BE2C (cell line): ENCODE measurements at places on chromosomes 6 and 20.

DNA sequence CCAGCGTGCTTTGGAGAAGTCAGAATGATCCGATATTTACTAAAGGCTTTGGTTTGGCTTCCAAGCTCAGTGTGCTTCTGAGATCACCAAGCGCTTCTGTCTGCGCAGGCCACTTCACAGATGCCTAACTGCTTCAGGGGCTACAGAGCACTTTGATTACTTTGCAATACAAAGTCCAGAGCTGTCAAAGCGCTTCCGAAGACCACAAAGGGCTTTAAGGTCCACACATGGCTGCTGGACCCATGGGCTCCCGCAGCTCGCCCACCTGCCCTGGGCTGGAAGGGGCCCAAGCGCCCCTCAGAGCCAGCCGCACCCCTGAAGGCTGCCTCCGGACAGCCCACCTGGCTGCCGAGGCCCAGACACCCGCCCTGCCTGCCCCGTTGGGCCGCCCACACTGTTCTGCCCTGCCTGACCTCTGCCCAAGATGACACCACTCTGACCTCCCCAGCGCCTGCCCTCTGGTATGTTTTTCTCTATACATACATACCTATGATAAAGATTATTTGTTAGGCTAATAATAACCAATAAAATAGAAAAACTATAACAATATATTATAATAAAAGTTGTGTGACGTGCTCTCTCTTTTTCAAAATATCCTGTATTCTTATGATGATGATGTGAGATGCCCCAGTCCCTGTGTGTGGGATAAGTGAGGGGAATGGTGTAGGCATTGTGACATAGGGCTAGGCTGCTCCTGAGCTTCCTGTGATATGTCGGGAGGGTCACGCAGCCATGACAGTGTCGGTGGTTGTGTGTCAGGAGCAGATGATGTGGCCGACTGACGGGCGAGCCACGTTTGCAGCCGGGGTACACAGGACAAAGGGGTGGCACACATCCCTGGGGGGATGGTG, 22.6 kb downstream of the DYNLT1 start:
- DNase-seq, result peak; percentile 43

DNA sequence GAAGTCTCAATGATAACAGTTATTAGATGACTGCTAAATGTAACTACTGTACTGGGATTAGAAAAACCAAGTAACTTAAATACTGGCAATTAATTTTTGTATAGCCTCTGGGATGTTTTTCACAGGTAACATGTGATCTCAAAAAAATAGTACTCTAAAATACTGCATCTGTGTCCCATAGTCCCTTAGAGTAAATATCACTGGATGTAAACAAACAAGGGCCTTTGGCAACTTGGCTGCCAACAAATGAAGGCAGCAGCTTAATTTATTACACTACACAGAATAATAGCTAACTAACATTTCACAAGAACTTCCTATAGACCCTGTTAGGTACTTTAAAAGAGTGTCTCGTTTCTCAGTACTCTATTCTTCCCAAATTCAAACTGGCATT, 14.0 kb downstream of the ARHGAP18 start:
- no peak for DNase-seq

DNA sequence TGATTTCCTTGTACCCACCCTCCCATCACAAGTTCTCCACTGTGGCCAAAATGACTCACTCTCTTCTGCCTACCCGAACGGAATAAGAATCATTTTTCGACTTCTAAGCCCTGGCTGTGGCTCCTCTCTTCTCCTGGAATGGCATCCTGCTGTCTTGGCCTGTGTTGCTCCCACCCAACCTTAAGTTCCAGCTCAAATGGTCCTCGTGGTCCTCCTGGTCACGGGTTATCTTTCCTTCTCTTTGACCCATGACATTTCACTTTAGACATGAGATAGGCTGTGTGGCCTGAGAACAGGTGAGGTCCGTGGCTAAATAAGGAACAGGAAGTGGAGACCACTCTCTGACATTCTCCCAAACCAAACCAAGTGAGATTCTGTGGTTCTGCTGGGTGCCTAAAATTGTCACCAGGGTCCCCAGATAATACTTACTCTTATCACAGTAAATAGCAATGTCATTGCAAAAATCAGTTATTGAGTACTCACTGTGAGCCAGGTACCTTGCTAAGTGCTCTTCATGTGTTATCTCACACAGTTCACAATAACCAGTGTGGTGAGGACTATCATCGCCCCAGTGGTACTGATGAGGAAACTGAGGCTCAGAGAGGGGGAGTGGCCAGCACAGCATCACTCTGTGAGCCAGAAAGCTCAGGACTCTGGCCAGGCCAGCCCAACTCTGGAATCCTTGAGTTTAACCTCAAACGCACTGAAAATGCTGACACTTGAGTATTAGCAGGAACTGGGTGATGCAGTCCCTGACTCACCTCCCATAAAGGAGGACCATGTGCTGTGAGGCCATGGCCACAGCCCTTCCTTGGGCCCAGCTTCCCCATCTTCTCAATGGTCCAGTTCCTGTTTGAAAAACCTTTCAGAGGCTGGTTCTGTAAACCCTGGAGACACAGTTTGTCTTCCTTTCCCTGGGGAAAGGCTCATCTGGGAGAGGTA, 74.8 kb upstream of the SIRPA start:
- no peak for DNase-seq

DNA sequence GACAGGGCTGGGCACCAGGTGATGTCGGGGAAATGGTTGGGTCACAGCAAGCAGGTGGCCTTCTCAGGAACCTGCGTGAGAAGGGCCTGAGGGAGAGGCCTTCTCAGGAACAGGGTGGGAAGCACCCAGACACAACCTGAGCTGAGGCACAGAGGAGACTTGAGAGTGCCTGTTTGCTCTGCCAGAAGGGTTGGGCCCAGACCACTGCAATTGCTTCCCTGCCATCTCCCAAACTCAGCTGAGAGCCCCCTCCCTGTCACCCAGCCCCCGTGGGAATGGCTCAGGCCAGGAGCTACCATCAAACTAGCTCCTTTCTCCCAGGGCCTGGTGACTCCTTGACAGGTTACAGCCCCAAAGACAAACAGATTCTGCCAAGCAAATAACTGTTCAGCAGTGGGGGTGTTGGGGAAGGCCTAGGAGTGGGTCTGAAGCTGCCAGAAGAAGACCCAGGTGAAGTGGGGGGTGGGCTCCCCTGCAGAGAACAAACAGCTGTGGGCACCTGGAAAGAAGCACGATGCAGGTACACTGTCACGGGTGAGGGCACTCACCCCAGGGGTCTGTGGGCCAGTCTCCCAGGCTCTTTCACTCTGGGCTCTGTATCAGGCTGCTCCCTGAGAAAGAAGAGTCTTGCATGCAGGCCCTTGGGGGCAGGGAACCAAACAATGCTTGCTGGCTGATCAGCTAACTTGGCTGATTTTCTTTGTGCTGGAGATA, 30.4 kb upstream of the SPDEF start:
- no peak for DNase-seq

DNA sequence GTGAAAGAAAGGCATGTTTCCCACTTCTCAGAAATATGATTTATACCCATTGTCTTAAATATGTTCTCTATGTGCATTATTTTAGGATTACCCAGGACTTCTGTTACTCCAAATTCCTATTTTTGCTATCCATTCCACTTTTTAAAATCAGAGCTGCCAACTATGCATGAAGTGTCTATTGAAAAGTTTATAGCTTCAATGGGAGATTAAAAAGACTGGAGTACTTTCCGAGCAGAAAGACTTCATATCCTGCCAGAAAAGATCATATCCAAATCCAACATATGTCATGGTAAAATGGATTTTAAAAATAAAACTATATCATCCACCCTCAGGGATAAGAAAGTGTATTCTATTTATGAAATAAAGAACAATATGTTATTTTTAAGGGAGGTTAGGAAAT, 212.7 kb downstream of the COL12A1 start:
- no peak for DNase-seq

GRCh38 chr6:23690453-23691049, 435.5 kb upstream of the NRSN1 start:
- DNase-seq, result no peak

- DNase-seq, result no peak
Observed at GRCh38 chr20:42941629-42942028, 248.1 kb downstream of the PTPRT start.

DNA sequence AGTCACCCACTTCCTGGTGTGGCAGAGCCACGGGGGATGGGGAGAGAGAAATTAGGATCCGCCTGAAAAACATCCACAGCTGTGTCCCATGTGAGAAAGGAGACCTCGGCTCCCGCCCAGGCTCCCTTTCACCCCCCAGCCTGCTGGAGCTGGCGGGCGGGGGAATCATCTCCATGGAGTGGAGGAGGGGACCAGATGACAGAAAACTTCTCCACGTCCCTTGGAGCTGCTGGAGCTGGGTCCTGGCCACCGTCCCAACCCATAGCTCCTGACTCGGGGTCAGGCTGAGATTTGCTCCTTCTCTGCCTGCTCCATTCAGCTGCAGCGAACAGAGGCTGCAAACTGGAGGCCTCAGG, 113.8 kb downstream of the CEBPB start:
- DNase-seq, result peak; percentile 75

DNA sequence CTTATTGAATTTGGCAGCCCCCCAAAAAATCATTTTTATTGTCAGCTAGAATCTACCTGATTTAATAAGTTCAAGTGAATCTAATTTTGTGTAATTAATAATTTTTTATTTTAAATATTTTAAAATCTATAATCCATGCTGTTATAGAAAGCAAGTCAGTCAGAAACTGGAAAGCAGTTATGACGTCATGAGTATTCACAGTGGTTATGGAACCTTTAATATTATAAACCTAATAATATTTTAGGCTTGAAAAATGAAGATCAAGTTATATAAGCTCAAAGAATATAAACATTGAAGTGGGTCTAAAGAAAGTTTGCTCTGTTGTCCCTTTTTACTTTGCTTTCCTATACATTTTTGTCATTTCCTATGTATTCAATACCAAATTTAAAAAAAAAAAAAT, 1075.1 kb upstream of the EPHA7 start:
- no peak for DNase-seq

GRCh38 chr6:13355043-13355945, 27.0 kb upstream of the TBC1D7 start:
- DNase-seq, result no peak

DNA sequence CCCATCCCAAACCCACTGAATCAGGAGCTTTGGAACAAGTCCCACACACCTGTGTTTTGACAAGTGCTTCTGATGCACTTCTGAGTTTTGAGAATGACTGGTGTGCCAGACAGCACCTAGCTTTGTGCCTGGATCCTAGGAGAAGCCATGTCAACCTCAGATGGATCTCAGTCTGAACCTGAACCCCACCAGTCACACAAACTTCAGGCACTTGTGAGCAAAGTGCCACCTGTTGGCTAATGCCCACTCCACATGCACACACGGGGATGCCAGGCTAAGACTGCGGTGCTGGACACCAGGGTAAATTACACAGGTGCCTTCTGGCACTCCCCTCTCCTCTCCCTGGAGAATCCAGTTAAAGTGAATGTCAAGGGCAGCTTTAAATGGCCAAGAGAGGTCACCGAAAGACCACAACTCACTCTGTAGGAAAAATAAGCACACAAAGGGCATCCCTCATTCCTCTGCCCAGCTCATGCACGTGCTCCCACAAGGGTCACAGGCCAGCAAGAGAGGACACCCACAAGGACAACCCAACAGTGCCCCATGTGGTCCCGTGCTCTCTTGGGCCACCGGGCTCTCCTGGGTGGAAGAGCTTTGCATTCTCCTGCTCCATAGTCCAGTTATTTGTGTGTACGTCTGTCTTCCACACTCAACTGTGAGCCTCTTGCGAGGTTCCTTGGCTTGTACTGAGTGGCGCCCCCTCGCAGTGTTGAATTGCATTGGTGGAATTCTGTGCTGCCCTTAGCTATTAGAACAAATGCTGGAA, 45.6 kb downstream of the TAF8 start:
- DNase-seq, result no peak

- peak; percentile 43 for DNase-seq
Observed at GRCh38 chr20:46406986-46407670, 713 bp upstream of the ELMO2 start.

DNA sequence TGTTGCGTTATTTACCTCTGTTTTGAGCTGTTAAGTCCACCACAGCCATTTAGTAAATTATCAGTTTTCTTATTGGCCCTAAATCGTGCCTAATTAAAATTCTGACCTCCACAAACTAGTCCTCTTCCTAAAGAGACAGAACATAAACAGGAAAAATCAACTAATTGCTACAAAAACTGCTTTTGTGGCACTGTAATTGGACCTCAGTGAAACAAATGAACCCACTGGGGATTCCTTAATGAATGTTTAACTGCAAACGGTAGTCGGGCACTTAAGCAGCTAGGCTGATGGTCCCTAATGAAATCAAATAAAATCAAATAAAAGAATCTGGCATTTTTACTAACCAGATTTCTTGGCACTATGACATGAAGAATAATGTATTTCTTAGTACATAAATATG, 513.4 kb upstream of the SLC35B3 start:
- no peak for DNase-seq

DNA sequence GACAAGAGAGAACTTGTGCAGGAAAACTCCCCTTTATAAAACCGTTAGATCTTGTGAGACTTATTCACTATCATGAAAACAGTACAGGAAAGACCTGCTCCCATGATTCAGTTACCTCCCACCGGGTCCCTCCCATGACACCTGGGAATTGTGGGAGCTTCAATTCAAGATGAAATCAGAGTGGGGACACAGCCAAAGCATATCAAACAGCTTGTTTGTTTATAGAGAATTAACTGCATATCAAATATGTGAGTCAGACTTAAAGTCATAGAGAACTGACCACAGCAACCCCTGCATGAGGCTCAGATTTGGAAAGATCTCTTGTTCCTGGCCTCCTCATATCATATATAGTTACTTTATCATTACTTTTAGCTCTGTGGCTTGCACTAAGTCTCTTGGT, 29.1 kb upstream of the HDAC2 start:
- DNase-seq, result no peak

- no peak for DNase-seq
Observed at GRCh38 chr6:18039481-18039880, 52.0 kb upstream of the KIF13A start.

GRCh38 chr20:57266291-57267157, at the start of gene BMP7:
TSS of gene BMP7 (minus strand) at chr20:57266641. CDS start at chr20:57266122, 519 bp downstream.
- peak; percentile 34 for DNase-seq

GRCh38 chr6:138089325-138089724, 17.9 kb downstream of the PERP start:
- no peak for DNase-seq

DNA sequence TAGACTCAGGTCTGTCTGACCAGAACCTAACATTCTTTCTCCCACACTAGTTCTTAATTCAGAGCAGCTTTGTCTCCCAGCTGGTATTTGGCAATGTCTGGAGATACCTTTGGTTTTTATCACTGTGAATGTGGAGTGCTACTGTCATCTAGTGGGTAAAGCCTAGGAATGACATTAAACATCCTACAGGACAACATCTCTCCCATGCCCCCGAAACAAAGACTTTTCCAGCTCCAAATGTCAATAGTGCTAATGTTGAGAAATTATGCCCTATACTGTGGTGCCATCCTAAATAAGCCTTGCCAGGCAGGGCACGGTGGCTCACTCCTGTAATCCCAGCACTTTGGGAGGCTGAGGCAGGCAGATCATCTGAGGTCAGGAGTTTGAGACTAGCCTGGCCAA, 4.2 kb upstream of the TTPAL start:
- DNase-seq, result no peak

GRCh38 chr6:112279031-112279935, 24.9 kb upstream of the LAMA4 start:
- peak; percentile 20 for DNase-seq

GRCh38 chr20:45328451-45328850, 19.8 kb downstream of the SDC4 start:
- DNase-seq, result no peak

- DNase-seq, result no peak
Observed at GRCh38 chr20:14657266-14658005, 320.0 kb upstream of the FLRT3 start.
